Progenitor cell of endocrine pancreas (in vitro differentiated cells): ENCODE measurements at places on chromosomes 7 and 10.

DNA sequence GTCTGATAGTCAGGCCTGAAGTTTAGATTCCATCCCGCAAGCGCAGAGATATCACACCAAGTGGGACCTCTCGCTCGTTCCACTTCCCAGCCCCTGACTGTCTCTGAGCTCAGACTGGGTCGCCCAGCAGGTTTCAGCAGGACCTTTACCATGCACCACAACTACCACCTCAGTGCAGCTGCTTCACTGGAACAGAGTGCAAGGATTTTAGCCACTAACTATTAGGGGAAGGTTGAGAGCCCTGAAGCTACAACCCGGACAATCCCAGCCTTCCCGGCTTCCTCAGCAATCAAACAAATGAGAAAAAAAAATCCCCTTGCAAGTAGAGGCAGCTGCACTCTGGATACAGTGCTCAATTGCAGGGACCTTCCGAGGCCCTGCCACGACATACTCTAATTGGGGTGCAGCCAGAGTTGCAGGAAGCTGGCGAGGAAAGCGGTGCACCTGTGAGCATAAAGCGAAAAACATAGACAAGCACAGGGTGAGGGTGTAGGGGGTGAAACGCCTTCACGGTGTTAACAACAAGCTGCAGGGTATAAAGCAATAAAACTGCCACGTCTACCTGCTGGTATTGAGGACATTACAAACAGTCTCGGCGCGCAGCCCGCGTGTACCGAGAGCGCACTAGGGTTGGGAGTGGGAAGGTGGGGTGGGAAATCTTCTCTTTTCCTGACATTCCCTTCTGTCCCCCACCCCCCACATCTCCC is 2.6 kb upstream of the DLX6 start:
- DNase-seq: no peak
- H3K4me1 ChIP-seq: peaks cover 3% of the 10 kb centered on the region
- peaks cover 89% of the 10 kb centered on the region for H3K27me3 ChIP-seq
- no peaks in the 10 kb centered on the region for H3K36me3 ChIP-seq
- no peak overlapping the region for H3K4me3 ChIP-seq

- DNase-seq: no peak
- H3K36me3 ChIP-seq: peaks cover 3% of the 10 kb centered on the region
- H3K27me3 ChIP-seq: no peaks in the 10 kb centered on the region
- no peak overlapping the region for H3K27ac ChIP-seq
- no peaks in the 10 kb centered on the region for H3K4me1 ChIP-seq
- H3K4me3 ChIP-seq: no peak overlapping the region
Measured at GRCh38 chr7:108079648-108080591, 50.2 kb downstream of the LAMB4 start.

DNA sequence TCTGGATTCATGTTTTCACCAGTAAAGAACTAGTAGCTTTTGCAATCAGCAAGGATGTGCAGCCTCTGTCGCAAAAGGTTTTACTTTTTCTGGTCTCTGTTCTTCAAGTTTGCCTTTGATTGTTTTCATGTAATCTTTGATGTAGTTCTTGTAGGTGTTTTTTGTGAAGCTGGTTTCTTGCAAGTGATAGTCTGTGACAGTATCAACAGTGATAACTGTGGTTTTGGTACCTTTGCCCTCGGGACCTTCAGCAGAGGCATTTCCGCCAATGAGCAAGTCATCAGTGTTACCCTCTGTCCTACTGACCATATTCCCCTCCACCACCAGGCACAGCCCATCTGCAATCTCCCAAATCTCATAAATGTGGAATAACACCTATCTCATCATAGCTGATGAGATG is 55.1 kb downstream of the IPMK start:
- peaks cover 2% of the 10 kb centered on the region for H3K4me1 ChIP-seq
- H3K4me3 ChIP-seq: no peak overlapping the region
- no peak for DNase-seq
- H3K27ac ChIP-seq: no peak overlapping the region
- peaks cover 8% of the 10 kb centered on the region for H3K36me3 ChIP-seq

DNA sequence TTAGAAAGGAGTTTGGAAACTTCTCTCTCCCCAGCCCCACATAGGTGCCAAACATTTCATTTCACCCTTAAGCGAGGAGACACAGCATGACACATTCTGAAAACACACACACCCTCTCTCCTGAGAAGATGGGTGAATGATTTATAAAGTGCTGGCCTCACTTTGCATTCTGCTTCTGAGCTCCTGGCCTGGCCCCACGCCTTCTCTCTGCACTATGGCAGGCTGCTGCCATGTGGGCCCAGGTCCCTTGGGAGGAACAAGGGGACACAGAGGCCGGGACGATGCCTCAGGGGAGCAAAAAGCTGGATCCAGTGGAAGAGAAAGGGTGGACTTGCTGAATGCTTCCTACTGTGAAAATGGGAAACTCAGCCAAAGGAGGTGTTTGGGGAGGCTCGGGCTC is 56.0 kb downstream of the CPXM2 start:
- H3K27ac ChIP-seq: no peak overlapping the region
- H3K4me3 ChIP-seq: no peak overlapping the region
- H3K36me3 ChIP-seq: no peaks in the 10 kb centered on the region
- peaks cover 21% of the 10 kb centered on the region for H3K27me3 ChIP-seq

DNA sequence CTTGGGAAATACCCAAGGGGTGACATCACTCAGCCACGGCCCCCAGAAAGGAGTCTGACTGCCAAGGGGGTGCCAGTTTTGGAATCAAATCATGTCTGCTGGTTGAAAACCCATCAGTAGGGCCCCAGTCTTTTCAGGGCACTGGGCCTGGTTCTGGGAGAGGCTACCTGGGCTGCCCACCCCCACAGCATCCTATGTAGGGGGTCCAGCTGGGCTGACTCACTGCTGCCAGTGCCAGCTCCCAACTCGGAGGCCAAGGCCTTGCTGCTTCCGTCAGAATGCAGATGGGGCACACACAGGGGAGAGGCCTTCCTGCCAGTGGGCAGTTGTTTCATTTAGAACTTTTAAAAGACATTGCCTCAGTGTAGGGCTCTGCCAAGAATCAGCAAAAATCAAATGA is 39.5 kb upstream of the DMBT1 start:
- H3K4me1 ChIP-seq: no peaks in the 10 kb centered on the region
- H3K4me3 ChIP-seq: no peak overlapping the region
- DNase-seq: no peak
- H3K27me3 ChIP-seq: peaks cover 31% of the 10 kb centered on the region
